ENCODE measurements at places on chromosomes 5 and 9. TPM values are rescaled to one million over a fixed set of nuclear protein-coding genes. Genes with fewer than 3 reads are reported as not detected.

GRCh38 chr5:54615381-54615780 is 97.8 kb downstream of the SNX18 start:
- no peak for DNase-seq

- DNase-seq, result no peak
Measured at GRCh38 chr5:27727254-27727653, 688.9 kb upstream of the CDH9 start.

Gene HNRNPAB
- 81.7 TPM for total RNA-seq

DNA sequence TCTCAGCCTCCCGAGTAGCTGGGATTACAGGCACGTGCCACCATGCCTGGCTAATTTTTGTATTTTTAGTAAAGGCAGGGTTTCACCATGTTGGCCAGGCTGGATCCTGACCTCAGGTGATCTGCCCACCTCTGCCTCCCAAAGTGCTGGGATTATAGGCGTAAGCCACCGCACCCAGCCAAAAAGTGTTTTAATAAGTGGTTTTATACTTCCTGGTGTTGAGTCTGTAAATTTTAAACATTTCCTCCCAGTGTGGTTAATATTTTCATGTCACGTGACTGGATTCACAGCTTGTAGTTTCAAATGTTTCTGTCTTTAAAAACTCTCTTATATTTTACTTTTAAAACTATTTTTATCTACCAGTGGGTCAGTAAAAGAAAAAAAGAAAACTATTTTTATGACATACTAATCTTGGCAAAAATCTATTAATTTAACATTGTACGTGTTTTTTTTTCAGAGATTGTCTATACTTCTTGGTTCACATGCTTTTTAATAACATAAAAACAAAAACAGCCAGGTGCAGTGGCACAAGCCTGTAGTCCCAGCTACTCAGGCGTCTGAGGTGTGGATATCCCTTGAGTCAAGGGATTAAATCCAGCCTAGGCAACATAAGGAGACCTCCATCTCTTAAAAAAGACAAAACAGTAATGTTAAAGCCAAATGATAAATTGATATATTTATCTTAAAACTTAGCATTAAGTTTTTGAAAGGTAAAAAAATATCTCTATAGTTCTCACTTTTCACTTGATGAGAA is 117.1 kb downstream of the DMXL1 start:
- no peak for DNase-seq

GRCh38 chr9:28267351-28267750 is 694.1 kb upstream of the C9orf72 start:
- DNase-seq, result no peak

Gene EPB41L4B
- 38.0 TPM for total RNA-seq

- DNase-seq, result no peak
Measured at GRCh38 chr9:92724528-92725265, 39.9 kb downstream of the BICD2 start.

DNA sequence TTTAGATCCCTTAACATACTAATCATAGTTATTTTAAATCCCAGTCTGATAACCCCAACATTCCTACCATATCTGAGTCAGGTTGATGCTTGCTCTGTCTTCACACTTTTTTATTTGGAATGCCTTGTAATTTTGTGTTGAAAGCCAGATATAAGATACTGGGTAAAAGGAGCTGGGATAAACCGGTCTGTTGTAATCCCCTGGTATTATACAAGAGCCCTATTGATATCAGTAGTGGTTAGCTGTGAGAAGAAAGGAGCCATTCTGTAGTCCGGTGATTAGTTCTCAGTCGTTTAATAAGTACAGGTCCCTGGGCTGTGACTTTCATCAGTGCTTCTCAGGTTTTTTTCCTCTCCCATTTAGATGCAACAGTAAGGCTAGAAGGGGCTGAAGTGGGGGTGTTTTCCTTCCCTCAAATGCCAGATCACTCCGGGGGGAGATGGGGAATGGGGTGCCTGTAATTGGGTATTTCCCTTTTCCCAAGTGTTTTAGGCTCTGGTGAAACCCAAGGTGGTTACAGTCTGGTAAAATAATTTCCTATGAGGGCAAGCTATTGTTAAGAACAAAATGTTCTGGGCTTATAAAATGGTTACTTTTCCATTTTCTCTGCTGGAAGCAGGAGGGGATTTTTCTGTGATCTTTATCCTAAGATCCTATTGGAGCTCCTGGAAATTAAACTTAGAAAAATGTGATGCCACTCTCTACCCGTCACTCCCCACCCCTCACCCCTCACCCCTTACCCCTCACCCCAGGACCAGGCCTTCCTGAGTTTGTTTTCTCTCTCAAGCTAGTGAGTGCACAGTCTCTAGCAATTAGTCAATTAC is 72.7 kb downstream of the KCNN2 start:
- no peak for DNase-seq

GRCh38 chr9:134537951-134538641 is 103.5 kb upstream of the COL5A1 start:
- no peak for DNase-seq

DNA sequence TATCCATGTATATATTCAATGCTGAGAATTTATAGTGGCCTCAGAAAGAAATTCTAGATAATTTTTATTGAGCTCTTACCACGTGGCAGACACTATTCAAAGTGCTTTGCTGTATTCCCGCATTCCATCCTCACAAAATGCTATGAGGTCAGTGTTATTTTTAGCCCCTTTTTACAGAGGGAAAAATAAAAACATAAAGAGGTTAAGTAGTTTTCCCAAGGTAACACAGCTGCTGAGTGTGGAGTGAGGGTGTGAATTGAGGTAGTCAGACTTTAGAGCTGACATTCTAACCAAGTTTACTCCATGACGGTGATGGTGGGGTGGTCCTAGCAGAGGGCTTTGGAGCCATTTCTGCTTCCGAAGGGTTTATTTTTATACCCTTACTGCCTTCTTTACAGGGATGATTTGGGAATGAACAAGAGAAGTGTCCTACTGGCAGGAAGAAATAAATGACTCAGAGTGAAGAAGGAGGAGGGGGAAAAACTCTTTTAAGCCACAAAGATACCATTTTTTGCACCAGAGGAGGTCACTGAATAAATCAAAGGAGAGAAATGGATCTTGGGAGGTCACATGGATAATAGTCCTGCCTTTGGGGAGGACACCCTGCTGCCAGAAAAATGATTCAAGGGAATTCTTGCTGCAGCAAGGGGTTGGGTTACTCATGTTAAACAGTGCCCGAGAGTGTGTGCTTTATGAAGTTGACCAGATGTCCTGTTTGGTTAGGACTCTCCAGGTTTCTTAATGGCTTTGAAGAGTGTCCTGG is 76.1 kb downstream of the HMHB1 start:
- DNase-seq, result no peak

Gene GPR150
- not detected for total RNA-seq

DNA sequence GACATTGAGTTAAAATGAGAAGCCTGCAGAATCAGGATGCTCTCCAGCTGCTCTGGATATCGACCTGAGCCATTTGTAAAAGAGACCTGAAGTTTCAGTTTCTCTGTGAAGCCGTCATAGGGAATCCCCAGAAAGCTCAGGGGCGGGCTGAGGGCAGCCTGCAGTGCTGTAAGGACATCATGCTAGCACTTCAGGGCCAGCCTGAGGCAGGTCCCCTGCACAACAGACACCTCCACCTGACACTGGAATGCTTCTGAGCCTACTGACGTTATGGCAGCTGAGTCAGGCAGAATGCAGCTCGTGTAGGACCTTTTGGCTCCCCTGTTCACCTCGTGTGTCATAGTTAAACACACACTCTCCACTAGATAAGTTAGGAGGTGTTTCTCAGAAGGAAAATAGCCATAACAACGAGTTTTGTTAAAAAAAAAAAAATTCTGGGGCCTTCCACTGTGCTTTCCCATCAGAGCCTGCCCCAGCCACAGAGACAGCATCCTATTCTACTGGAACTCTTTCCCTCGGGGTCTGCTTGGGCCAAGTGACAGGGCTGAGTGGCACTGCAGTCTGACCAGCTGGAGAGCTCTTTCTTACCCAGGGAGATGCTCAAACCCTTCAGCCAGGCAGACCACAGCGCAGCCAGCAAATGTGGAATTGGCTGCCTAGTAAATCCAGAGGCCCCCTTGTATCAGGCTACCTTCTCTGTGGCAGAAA is 354.9 kb downstream of the DIRAS2 start:
- no peak for DNase-seq

DNA sequence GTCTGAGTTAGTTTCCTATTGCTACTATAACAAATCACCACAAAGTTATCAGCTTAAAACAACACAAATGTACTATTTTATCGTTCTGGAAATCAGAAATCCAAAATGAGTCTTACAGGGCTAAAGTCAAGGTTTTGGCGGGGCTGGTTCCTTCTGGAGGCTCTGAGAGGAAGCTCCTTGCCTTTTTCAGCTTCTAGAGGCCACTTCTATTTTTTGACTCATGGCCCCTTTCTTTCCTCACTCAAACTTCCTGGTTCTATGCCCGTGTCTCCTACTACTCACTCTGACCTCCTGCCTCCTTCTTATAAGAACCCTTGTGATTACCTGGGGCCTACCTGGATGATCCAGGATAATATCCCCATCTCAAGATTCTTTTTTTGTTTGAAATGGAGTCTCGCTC is 48.2 kb downstream of the GABBR2 start:
- no peak for DNase-seq

DNA sequence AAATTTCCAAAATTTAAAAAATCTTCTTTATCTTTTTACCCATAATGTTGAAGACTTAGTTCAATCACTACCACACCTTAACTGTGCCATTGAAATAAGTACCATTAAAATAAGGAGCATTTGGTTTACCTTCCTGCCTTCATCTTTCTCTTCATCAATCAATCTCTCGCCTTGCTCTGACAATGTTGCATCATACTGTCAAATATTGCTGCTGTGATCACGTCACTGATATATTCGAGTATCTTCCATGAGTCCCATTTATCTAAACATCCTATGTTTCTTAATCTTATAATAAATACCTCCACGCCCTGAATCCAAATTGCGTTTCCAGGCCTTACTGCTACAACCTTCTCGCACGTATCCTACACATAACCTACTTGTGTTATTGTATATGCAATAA is 155.2 kb upstream of the ACOT12 start:
- DNase-seq, result no peak

Gene PDLIM4
- total RNA-seq, result 19.6 TPM

Gene IFNK
- not detected for total RNA-seq

DNA sequence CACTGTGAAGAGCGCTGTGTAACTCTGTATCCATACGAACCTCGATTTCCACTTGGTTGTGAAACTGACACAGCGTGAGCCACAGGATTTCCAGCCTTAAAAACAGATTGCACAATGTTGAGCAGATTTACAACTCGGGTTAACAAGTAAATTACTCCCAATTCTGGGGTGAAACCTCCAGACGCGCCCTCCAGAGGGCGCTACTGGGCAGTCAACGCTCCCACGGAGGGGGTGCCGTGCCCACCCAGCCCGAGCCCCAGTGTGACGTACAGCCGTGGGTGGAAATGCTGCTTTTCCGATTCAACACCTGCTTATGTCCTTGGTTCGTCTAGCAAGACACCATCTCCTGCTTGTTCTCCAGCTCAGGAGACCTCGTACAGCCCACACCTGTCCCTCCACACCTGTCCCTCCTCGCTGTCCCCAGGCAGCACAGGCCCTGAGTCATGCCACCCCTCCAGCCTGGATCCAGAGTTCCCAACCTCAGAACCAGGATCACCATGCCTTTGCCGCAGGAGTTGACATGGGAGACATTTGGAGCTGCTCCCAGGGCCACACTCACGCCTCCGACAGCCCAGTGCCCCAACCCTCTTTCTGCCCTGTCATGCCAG is 34.4 kb upstream of the SLC6A3 start:
- DNase-seq, result no peak

Gene ARSI
- 1.6 TPM for total RNA-seq

Gene PTTG1
- total RNA-seq, result 13.9 TPM

Gene ABO
- total RNA-seq, result 3.3 TPM

- DNase-seq, result no peak
Measured at GRCh38 chr5:65290677-65291076, 191.0 kb downstream of the ADAMTS6 start.

Gene ANKDD1B
- total RNA-seq, result 1.5 TPM

DNA sequence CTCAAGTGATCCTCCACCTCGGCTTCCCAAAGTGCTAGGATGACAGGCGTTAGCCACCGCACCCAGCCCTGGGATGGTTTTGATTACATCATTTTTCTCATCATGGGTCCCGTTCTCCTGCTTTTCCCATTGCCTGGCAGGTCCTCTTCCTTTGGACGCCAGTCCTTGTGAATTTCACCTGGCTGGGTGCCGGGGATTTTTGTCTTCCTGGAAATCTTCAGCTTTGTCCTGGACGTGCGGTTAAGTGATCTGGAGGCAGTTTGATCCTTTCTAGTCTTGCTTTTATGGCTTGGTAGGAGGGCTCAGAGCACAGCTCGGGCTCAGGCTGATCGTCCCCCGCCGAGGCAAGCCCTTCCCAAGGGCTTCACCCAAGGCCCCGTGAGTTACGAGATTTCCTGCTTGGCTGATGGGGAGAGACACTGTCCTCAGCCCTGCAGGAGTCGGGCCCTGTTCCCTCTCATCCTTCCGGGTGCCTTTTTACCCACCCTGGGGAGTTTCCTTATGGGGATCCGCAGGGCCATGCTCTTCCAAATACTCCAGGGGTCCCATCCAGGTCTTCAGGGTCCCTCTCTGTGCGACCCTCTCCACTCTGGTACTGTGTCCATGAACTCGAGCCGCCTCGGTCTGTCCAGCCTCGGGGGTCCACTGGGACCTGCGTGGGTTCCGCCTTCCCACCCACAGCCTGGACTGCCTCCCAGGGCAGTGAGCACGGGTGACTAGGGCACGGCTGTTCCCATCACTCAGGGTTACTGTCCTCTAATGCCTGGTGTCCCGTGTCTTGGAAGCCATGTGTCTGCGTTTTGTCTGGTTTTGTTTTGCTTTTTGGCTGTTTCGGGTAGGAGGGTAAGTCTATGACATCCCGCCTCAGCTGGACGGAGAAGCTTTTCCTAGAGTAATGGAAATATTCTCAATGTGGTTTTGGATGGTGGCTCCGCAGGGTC is 22.3 kb upstream of the EGFL7 start:
- DNase-seq, result no peak

- DNase-seq, result peak; percentile 57
Measured at GRCh38 chr5:124746916-124747790, 714 bp upstream of the ZNF608 start.

DNA sequence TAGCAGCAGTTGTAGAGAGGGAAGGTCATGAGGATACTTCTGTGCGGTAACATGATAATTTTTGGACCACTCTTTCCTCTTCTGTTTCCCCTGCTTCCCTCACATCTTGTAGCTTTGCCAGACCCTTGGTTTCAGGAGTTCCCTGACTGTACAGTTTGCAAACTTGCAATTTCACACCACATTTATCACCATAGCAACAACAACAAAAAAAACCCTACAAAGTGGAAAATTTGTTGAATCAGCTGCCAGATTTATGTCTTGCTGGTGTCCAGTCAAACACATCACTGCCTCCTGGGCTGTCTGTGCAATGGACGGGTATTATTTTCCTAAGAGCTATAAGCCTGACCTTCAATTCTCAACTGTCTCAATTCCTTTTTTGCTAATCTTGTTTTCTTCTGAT is 751.6 kb downstream of the TLR4 start:
- DNase-seq, result no peak
